A673 (cell line): ENCODE measurements at places on chromosomes 1 and 21. TPM values are rescaled to one million over a fixed set of nuclear protein-coding genes. Genes with fewer than 3 reads are reported as not detected.

AGBL4 gene
- total RNA-seq: 0.28 and 0.32 TPM in 2 replicates

GRCh38 chr1:181514298-181515290 lies 31.3 kb downstream of the CACNA1E start:
- H3K4me1 ChIP-seq: no peaks in the 10 kb centered on the region
- H3K4me3 ChIP-seq: no peak overlapping the region
- no peak overlapping the region for H3K27ac ChIP-seq
- peaks cover 7% of the 10 kb centered on the region for H3K27me3 ChIP-seq
- H3K36me3 ChIP-seq: no peaks in the 10 kb centered on the region
- DNase-seq: no peak

GRCh38 chr1:18058981-18059605 lies 48.5 kb upstream of the IGSF21 start:
- H3K4me3 ChIP-seq: no peak overlapping the region
- peaks cover 30% of the 10 kb centered on the region for H3K27me3 ChIP-seq
- H3K4me1 ChIP-seq: no peaks in the 10 kb centered on the region
- H3K36me3 ChIP-seq: no peaks in the 10 kb centered on the region

DNA sequence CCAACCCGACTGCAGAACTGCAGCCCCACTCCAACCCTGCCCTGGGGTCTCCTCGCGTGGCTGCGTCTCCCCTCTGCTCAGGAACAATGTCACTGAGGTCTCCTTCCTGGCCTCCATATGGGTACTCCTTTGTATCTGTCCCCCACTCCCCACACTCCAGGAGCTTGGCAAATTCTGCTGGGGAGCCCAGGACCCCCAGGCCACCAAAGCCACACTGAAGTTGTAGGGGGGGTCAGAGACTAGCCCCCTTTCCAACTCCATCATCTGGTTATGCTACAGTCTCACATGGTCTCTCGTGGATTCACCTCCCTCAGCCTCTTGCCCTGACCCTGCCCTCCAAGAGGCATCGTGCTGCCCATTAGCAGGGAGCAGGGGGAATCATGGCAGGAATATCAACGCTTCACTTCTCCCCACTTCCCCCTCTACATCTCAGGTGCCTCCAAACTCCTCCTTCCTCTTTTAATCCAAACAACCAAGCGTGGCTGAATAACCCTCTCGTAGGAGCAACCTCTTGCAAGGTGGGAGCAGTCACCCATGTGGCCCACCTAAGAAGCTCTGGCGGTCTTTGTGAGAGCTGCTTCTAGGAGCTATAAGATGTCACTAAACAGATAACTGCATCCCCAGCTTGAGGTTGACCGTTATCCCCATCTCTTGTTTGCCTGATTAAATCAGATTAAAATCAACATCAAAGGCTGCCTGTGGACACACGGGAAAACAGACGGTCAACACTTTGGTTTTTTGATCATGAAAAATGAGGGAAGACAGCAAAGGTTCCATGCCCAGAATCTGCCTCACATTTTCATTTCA lies 86.4 kb downstream of the MIS18A start:
- H3K27me3 ChIP-seq: peaks cover 37% of the 10 kb centered on the region
- no peak overlapping the region for H3K4me3 ChIP-seq
- no peaks in the 10 kb centered on the region for H3K4me1 ChIP-seq
- no peaks in the 10 kb centered on the region for H3K36me3 ChIP-seq
- H3K27ac ChIP-seq: no peak overlapping the region
- no peak for DNase-seq

DNA sequence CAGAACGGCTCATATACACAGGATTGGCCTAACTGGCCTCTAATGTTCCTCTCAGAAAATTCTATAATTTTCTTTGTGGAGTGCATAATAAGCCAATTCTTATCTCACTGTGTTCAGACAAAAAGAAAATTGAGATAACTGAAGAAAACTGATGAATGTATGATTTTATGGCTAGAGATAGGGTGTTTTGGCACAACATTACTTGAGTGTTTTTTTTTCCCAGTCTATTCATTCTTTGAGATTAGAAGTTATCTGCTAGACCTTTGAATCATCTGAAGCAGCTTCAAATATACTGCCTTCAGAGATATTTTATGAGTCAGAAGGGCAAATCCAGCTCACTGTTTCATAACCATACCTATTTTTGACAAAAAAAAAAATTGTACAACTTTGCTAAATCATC lies 85.6 kb downstream of the VAV3 start:
- DNase-seq: no peak
- H3K36me3 ChIP-seq: no peaks in the 10 kb centered on the region
- peaks cover 10% of the 10 kb centered on the region for H3K27me3 ChIP-seq
- no peak overlapping the region for H3K4me3 ChIP-seq
- H3K27ac ChIP-seq: no peak overlapping the region

GRCh38 chr1:8170059-8170835 lies 144.1 kb upstream of the ERRFI1 start:
- no peaks in the 10 kb centered on the region for H3K27me3 ChIP-seq
- H3K4me1 ChIP-seq: peaks cover 39% of the 10 kb centered on the region
- DNase-seq: no peak

CXADR gene
- 15.2 and 17.7 TPM in 2 replicates for total RNA-seq

DNA sequence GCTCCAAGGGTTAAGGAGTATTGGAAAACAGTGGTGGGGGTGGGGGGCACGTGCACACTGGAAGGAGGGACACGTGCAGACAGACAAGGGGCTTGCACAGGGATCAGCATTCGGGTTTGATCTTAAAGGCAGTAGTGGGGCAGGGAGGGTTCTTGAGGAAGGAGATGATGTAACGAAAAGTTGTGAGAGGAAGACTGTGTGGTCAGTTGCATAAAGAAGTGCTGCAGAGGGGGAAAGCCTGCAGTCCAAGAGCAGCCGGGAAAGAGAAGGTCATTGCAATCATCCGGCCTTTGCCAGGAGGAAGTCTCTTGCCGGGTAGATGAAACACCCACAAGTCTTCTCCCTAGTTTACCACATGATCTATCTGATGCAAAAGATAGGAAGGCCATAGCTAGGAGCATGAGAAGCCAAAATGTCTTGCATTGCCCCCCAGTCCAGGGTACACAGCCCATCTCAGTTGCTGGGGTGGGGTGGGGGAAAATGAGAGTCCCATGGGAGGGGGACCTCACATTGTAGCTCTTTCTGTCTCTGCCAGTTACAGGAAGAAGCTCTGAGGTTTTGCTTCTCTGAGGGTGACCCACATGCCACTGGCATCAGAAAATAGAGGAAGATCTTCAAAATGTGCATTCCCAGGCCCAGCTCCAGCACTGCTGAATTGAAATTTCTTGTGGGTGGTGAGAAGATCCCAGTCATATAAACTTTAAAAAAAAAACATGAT lies 202.5 kb upstream of the RAB4A start:
- H3K4me3 ChIP-seq: no peak overlapping the region
- H3K27ac ChIP-seq: no peak overlapping the region
- H3K36me3 ChIP-seq: no peaks in the 10 kb centered on the region

SETDB1 gene
- total RNA-seq: 66.5 and 71.0 TPM in 2 replicates

CCDC27 gene
- total RNA-seq: not detected in 2 replicates

TNFRSF18 gene
- total RNA-seq: 0.77 and 1.1 TPM in 2 replicates

PLPPR4 gene
- total RNA-seq: not detected in 2 replicates
